ENCODE measurements at places on chromosomes 2 and 18.

DNA sequence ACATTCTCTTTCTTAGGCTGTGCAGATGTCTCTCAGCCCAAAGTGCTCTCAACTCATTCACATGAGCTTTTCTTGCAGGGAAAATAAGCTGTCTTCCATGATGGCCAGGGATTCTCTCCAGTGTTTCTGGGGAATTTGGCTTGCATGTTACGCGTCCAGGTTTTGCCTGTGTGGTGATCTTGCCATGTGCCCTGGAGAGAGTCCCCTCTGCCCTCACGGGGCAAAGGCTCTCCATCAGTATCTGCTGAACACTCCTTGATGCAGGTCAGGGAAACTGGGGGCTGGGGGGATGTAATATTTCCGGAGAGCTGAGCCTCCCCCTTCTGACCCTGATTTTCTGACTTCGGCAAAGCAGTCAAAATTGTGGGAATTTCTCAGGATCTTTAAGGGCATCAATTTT, 87.6 kb downstream of the ACKR3 start:
- peak; percentile 21 for DNase-seq

GRCh38 chr18:7678801-7679200, 111.7 kb downstream of the PTPRM start:
- no peak for DNase-seq

GRCh38 chr2:174561972-174562370, 35.6 kb downstream of the WIPF1 start:
- no peak for DNase-seq

- no peak for DNase-seq
Observed at GRCh38 chr2:10347562-10347948, 44.9 kb downstream of the HPCAL1 start.

DNA sequence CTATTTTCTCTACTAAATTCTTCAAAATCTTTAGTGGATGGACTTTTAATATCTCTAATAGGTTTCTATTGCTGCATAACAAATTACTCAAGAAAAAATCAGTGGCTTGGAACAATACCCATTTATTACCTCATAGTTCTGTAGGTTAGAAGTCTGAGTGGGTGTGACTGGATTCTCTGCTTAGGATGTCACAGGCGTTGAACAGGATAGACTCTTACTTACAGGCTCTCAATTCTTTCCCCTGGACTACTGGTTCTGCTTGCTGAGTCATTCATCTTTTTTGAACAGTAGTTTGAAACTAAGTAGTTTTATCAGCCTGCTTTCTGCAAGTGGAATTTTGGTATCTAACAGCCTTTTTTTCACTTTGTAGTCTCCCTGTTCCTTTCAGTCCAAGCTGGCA, 265.4 kb downstream of the ZNF385B start:
- DNase-seq, result no peak
